NCI-H2081 treated with DMSO at 0.1 percent for 48 hours (cell line): ENCODE measurements at places on chromosomes 12 and 14.

- no peak for DNase-seq
Measured at GRCh38 chr14:59342516-59343484, 122.4 kb downstream of the GPR135 start.

- DNase-seq = peak; percentile 87
Measured at GRCh38 chr14:51873221-51873893, 12.9 kb downstream of the GNG2 start.

- DNase-seq = no peak
Measured at GRCh38 chr14:93105362-93105761, 10.4 kb downstream of the ITPK1 start.

GRCh38 chr14:93683226-93683625 is 105.1 kb downstream of the PRIMA1 start:
- DNase-seq = no peak

DNA sequence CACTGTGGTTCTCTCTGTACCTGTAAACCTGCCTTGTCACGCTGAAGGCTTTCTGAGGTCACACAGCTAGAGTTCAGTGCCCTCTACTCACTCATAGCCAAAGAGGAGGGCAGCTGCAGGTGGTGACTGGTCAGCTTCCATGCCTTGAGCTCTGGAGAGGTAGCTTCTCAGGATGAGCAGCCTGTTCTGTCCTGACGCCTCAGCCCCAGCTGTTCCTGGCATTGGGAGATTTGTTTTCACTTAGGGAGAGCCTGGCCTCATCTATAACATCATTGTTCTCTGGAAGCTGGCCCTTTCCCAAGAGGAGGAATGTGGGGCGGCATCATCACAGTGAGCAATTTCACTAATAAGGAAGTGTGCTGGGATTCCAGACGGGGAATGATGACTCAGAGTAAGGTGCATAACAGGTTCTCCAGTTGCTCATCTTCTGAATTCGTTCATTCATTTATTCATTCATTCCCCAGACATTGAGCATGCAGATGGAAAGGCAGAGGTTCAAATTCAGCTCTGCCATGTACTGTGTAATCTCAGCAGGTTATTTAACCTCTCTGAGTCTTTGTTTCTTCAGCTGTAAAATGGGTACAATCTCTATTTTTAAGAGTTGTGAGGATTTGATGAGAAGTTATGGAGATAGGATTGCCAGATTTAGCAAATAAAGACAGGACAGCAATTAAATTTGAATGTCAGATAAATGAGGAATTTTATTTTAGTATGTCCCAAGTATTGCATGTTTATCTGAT is 255.8 kb upstream of the CRY1 start:
- no peak for DNase-seq

DNA sequence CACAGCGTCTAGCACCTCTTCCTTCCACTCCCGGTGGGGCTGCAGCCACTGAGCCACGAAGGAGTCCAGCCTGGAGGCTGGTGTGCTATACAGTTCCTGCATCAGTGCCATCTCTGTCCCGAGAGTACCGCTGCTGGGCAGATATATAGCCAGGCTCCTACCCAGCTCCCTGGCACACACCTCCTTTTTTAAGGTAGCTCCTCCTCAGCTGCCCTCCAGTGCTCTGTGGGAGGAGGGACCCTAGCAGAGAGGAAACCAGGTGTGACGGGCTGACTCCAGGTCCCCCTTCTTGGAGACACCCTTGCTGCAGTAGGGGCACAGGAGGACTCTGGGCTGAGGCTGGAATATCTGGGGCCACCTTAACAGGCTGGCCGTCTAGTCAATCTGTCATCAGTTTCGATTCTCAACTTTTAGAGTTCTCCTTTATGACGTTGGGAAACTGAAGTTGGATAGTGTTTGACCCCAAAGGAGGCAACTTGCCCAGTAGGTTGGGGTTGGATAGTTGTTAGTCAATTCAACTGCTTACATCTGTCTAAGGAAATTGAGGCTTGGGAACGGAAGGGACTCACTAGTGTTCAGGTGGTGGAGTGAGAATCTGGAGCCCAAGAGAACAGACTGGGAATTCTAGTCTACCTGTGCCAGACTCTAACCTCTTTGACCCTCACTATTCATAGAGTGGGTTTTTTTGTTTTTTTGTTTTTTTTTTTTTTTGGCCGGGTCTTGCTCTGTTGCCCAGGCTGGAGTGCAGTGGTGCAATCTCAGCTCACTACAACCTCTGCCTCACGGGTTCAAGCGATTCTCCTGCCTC is at the start of gene OASL:
OASL (minus strand) TSS at position 386 of the 808 bp plus-strand sequence; CDS start at position 111, 275 bp downstream.
- no peak for DNase-seq

DNA sequence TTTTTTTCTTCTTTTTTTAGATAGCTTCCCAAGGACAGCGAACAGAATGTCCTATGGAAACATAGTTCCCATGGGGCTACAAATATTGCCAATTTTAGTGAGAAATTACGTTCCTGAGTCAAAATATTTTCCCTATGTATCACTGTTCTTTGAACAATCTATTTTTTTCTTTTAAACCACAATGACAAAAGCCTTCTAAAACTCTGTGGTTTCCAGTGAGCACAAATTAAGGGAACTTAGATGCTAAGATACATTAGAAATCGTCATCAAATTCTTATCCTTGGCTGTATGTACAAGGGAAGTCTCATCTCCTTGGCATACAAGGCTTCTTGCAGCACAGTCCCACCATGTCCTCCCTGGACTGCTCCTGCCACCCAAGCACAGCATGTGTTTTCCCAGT is 17.9 kb downstream of the CPM start:
- DNase-seq = no peak

DNA sequence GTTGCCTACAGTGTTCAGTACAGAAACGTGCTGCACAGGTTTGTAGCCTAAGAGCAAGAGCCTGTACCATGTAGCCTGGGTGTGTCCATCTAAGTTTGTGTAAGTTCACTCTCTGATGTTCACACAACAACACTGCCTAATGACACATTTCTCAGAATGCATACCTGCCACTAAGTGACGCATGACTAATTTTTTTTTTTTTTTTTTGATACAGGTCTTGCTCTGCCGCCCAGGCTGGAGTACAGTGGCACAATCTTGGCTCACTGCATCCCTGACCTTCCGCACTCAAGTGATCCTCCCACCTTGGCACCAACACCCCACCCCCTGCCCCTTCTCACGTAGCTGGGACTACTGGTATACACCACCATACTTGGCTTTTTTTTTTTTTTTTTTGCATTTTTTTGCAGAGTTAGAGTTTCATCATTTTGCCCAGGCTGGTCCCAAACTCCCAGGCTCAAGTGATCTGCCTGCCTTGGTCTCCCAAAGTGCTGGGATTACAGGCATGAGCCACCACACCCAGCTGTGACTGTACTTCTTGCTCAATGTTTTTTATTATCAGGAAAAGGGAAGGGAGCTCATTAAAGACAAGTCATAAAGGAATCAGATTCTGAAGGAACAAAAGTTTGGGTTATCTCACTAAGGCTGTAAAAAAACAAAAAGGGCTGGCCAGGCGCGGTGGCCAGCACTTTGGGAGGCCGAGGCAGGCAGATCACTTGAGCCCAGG is 10.0 kb upstream of the CDC42BPB start:
- DNase-seq = no peak

- no peak for DNase-seq
Measured at GRCh38 chr14:22271838-22272799, 316.9 kb downstream of the DAD1 start.

- no peak for DNase-seq
Measured at GRCh38 chr12:93918262-93918661, 230.1 kb upstream of the PLXNC1 start.

DNA sequence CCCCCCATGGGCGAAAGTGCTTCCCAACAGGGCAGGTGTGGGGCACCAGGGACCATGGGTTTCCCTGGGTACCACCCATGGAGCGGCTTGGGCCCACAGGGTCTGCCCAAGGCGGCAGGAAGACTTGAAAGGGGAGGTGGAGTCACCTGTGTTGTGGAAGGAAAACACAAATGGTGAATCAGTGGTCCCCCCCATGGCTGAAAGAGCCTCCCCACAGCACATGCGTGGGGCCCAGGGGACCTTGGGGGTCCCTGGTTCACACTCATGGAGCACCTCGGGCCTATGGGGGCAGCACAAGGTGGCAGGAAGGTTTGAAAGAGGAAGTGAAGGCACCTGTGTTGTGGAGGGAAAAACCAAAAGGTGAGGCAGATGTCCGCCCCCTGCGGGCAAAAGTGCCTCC is 581.9 kb downstream of the ALG10 start:
- no peak for DNase-seq

- DNase-seq = no peak
Measured at GRCh38 chr12:50101663-50102062, 2.1 kb upstream of the GPD1 start.

GRCh38 chr12:22116376-22116775 is 70.4 kb downstream of the CMAS start:
- no peak for DNase-seq
